ENCODE measurements at places on chromosomes 3 and 15.
A peak's percentile ranks its signal among the peaks of the same experiment; 100 is the strongest.

DNA sequence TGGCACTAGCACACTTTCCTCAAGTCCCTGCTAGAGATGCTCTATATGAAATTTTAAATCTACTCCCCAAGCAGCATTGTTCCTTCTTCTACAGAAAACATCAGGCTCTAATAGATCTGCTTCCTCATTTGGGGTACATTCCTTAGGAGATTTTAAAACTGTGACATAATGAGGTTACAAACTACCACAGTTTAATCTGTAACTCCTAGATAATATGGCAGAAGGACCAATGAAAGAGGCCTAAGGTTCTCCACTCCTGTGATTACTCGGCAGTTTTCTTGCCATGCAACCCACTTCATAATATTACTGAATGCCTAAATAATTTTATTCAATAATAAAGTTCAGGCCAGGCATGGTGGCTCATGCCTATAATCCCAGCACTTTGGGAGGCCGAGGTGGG lies 16.1 kb downstream of the ZNF106 start:
- DNase-seq, result no peak

DNA sequence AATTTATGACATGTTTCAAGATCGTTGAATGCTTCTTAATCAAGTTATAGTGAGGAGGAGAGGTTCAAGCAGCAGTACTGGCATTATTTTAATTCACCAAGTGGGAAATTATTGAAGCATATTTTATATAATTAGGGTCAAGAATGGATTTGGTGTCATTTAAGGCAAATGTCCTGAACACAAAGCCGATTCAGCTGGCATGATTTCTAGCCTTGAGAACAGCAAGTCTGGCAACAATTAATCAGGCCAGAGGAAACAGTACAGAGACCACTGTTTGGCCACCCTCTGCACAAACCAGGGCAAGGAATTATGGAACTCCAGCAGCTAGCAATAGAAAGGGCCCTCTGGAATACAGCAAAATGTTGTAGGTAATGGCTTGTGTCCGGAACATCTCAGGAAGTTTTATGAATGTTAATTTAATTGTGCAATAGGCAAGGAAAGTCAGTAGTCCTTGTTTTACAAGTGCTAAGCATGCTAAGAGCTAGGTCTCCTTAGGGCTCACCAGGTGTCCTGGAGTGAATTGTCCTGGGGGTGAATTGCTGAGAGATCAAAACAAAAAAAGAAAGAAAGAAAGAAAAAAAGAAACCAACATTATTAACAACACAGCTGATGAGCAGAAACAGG lies 38.7 kb upstream of the SNRK start:
- no peak for DNase-seq

DNA sequence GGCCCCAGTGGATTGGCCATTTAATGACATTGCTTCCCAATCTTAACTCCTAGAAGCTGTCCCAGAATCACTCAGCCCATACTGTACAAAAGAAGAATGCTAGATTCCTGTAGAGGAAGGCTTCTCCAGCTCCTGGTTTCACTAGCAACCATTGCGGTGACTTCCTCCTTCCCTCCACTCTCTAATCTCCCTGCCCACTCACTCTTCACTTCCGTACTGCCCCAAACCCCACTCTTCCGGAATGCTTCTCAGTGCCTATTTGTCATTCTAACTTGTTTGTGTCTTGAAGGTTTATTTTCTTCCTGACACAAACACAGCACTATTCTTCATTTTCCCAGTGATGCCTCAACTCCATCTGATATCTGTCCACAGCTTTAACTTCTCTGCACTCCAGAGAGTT lies 97.1 kb upstream of the SPATA16 start:
- no peak for DNase-seq

- DNase-seq, result no peak
Observed at GRCh38 chr3:156341332-156341731, 213.6 kb downstream of the SSR3 start.

GRCh38 chr15:78739996-78740903 lies 71.0 kb downstream of the ADAMTS7 start:
- peak; percentile 43 for DNase-seq

GRCh38 chr3:11588755-11589154 lies 55.0 kb downstream of the VGLL4 start:
- no peak for DNase-seq

- no peak for DNase-seq
Observed at GRCh38 chr15:67883234-67883773, 43.5 kb upstream of the RNU6-1 start.

- DNase-seq, result no peak
Observed at GRCh38 chr15:69090197-69090948, 70.1 kb upstream of the GLCE start.

DNA sequence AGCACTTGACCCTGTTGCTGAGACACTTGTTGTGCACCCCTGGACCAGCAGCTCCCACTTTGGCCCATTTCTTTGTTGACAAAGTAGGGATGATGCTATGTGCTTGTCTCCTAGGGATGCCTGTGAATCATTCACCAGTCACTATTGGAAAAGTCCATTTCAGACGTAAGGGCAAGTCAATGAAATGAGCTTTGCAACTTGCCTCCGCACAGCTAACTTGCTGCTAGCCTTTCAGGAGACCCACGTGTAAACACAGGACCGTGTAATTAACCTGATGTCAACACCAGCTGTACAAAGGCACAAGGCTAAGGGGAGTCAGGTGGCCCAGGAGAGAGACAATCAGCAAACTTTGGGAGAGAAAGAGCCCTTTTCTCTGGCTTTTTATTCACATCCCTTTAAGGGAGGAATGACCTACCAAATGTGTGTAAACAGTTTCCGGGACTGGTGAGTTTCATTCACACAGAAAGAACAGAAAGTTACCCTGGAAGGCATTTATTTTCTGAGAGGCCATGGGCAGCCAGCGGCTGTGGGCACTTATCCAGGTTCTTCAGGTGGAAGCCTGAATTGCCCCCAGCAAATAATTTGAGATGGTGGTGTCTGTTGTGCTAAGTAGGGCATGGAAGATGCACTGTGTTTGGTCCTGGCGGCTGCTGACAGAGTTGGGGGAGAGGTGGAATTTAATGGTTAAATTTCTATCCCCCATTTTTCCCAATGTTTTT lies 54.0 kb downstream of the TIPARP start:
- no peak for DNase-seq

DNA sequence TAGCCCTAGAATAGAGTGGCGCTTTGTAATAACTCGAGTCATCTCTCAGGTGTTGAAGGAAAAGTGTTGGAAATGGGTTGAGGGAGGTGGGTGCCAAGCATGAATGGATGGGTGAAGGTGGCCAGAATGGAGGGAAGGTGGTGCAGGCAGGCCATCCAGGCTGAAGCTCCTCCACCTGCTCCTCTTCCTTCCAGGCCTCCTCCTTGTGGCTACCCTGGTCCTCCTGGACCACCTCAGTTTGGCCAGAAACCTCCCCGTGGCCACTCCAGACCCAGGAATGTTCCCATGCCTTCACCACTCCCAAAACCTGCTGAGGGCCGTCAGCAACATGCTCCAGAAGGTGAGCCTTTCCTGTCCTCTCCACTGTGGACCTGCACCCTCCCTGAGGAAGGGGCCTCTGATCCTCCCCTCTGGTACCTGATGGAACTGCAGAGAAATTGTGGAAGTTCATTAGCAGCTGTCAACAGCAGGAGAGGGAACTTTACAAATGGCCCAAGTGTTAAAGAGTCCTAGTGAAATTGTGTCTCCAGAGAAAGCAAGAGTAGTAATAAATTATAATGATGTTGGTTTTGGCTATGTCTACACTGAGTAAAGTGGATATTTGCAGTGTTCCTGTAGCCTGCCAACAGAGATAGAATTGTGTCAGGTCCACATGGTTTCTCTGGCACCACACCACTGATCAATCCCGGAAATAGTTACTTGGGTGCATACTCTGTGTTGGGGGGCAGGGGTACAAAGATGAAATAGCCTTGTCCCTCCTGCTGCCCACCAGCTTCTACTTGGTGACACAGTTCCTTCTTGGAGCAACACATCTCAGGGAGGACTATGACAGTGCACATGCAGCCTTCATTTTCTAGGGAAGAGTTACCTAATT lies 1.6 kb downstream of the IL12A start:
- DNase-seq, result no peak

GRCh38 chr3:21942328-21942727 lies 191.3 kb upstream of the ZNF385D start:
- no peak for DNase-seq

- no peak for DNase-seq
Observed at GRCh38 chr3:134992180-134992579, 197.1 kb downstream of the EPHB1 start.

GRCh38 chr3:50121072-50122032 lies 32.6 kb downstream of the RBM5 start:
- DNase-seq, result peak; percentile 77

DNA sequence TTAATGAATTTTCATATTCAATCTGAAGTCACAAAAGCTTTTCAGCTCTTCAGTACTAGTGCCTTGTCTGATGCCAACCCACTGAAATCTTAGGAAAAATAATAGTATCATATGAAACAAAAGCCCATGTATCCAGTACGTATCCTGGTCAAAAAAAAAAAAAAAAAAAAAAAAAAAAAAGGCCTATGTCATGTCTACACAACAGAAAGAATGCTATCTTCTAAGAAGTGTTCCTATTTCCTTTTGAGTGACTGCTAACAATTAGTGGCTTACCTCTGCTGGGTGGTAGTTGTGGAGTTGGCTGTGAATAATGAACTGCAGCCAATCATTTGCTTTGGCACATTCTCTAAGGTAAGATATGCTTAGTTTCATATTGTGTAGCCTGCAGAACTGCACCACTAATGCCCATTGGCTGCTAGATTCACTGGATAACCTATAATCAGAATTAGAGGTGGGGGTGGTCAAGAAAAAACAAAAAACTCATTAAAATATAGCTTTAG lies 59.6 kb downstream of the EIF3J start:
- no peak for DNase-seq

DNA sequence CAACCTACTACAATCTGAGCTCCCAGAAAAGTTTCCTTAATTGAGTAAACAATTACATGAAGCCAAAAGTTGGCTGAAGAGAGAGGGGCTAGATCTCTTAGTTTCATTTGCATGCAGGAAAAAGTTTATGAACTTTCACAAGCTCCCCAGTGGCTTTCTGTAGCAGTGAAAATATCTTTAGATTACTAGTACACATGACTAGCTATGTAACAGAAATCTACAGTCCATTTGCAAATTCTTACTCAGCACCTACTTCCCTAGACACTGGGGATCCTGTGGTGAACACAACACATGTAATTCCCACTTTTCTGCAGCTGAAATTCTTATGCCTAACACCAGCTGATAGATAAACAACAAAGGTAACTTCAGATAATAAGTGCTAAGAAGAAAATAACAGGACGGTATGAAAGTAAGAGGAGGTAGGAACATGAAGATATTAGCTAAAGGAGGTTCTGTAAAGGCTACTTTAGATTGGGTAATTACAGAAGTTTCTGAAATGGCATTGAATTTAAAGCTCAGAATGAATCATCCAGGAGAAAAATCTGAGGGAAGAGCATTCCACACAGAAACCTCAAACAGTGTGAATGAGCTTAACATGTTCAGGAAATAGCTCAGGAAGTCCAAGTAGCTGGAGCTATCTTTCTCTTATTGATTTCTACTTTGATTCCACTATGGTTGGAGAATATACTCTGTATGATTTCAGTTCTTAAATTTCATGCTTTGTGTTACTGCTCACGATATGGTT lies 204.8 kb downstream of the MAGI1 start:
- no peak for DNase-seq

DNA sequence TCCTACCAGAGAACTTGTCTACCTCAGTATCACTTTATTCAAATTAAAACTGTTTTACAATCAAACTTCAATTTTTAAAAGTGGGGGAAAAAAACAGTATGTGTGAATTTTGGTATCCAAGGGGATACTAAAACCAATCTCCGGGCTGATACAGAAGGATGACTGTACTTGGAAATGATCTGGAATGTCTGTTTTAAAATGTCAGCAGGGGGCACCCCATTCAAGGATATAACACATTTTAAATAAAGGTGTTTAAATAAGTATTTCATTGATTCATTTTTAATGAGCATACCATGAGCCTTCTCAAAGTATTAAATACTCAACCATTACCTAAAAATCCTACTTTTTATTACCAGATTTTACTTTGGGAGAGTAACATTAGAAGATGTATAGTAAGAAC lies 67.9 kb downstream of the ULK4 start:
- no peak for DNase-seq

DNA sequence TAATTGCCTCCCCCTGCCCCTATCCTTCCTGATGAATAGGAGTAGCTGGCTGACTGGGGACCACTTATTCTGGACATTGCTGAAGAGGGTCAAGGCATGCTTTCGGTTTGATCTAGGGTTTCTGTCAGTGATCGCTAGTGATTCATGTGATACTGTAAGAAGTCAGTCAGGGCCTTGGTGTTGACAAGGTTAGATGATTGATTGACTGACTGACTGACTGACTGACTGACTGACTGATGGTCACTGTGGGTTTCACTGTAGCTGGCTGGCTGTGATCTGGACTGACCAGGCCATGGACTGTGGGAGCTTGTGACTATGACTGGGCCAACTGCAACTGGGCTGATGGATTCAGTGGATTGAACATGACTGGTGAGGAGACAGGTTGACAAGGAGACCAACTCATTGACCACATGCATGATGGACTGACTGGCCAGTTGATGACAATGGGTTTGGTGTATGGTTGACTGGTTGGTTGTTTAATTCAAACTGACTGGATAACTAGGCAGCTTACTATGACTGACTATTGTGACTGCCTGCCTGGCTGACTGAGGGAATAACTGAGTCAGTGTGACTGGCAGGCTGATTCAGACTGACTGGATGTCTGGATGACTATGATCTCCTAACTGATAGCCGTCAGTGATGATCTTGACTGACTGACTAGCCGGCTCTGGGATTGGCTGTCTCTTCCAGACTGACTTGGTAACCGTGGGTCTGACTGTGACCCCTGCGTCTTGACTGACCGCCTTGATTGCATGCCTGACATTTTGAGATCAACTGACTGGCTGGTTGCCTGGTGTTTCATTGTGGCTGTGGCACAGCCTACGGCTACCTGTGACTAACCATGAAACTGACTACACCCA lies 509.9 kb downstream of the SHQ1 start:
- DNase-seq, result no peak

- no peak for DNase-seq
Observed at GRCh38 chr3:13296662-13297061, 123.5 kb downstream of the NUP210 start.

DNA sequence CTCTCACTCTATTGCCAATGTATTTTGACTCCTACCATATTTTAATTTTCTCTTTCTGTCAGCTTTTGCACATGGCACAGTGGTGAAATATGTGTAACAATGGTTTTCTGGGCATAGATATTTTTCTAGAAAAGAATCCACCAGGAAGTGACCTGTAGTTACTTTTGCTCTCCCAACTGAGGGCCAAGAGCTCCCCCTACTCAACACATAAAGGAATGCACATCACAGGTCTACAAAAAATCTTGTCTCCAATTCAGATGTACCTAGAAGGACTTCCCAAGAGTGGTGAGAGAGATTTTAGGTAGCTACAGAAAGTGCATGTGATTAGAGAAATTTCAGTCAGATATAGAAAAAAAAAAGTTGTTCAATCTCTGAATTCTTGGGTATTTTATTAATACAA lies 15.6 kb downstream of the CPA3 start:
- no peak for DNase-seq

All from NCI-H1048 (cell line).